Endothelial cell of umbilical vein (primary cell): ENCODE measurements at places on chromosomes 5 and 9. TPM values are rescaled to one million over a fixed set of nuclear protein-coding genes. Genes with fewer than 3 reads are reported as not detected.
A peak's percentile ranks its signal among the peaks of the same experiment; 100 is the strongest.

DNA sequence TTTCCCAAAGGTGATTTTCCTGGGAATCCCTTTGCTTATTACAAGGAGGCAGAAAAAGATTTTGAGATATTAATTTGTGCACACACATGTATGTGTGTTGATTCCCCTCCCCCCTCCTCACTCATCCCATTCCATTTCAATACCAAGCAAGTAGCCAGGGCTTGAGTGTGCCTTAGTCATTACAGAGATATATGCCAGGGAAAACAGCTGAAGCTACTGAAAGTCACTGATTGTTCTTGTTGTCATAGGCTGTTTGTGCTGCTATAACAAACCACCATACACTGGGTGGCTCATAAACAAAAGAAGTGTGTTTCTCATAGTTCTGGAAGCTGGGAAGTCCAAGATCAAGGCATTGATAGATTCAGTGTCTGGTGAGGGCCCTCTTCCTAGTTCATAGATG, 158.6 kb downstream of the BAAT start:
- DNase-seq, result no peak

DNA sequence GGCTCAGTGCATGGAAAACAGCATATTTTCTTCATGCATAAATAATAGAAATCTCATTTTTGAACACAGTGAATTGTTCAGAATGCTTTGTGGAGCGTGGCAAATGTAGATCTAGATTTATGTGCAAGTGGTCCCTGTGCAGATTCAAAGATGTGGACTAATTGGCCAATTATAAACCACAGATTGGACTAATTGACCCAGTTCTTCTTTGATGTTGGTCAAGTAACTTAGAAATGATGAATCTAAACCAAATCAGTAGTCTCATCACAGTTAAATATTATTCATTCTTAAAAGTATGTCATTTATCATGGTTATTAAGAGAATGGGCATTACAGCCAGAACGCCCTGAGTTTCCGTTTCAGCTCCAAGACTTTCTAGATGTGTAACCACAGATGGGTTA, 11.7 kb upstream of the PDE4D start:
- DNase-seq, result no peak

The ZNF883 gene
- polyA plus RNA-seq, result 0.11 and 0.15 TPM in 2 replicates

- no peak for DNase-seq
These were observed 79.6 kb upstream of the CDK20 start for GRCh38 chr9:88053856-88054501.

DNA sequence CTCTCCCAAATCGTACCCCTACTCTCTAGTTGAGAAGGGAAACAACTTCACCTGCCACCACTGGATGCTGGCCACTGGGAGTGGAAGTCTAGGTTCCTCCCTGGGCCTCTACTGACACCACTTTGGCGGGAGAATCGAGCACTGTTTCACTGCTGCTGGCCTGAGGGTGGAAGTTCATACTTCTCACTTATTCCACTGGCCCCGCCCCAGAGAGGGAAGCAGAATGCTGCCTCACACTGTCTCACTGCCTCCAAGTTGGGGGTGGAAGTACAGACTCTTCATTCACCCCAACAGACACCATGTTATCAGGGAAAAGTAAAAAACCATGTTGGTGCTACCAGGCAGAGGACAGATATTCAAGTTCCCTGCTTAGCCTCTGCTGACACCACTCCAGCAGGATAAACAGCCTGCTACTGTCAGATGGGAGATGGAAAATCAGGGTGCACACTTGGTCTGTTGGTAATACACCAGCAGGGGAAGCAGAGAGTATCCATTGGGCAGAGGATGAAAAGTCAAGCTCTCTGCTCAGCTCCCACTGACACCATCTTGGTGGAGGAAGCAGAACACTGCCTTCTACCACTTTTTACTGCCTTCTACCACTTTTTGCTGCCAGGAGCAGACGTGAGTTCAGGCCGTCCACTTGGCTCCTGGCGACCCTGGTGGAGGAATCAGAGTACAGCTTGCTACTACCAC, 159.4 kb downstream of the SIL1 start:
- DNase-seq, result no peak

DNA sequence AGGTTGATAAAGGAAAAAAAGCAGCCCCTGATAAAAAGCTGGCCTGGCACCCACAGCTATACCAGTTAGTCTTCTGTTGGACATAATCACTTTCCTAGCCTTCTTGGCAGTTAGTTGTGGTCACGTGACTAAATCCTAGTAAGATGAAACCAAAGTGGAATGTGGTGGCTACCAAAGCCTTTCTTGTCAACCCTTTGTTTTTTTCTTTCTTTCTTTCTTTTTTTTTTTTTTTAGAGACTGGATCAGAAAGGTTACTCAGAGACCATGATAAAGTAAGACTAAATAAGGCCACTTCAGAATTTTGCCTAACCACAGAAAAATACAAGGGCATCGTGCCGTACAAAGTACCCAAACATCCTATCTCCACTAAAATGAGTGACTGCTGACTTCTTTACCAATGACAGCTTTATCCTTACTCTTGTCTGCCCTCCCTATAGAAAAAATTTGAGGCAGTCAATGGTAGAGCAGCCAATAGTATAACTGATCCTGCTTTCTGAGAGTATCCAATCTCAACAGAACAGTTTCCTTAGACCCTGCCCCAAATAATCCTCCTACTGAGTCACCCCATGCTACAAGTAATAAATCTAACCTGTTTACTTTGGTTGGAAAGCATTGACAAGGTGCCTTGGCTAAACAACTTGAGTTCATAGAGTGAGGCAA, 14.2 kb upstream of the KIF27 start:
- DNase-seq, result peak; percentile 12

DNA sequence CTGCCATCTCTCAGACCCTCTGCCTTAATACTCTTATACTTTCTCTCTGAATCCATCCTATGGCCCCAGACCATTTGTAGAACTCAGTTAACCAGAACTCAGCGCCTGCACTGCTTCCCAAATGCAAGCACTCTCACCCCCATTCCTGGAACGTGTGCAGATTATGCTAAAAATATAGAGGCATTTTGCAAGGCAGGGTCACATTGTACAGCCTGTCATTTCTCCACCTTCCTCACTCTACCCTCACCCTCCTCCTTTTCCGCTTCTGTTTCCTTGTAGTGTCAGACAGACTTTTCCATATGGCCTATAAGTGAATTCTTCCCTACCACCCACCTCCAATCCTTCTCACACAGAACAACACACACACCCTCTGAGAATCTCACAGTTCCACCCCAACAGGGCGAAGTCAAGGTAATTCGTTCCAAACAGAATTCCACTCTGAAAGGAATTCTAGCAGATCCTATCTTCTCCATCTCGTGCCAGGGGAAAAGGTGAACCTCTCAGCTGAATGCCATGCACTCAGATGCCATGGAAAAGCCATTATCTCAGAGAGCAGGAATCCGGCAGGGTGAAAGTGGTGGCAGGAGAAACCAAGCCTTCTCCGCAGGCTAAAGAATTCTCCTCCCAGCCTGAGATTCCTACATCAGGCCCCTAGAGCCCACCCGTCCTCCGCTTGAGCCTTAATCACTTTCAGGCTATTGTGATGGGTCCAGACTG, 25.3 kb downstream of the GGTA1 start:
- DNase-seq, result no peak

DNA sequence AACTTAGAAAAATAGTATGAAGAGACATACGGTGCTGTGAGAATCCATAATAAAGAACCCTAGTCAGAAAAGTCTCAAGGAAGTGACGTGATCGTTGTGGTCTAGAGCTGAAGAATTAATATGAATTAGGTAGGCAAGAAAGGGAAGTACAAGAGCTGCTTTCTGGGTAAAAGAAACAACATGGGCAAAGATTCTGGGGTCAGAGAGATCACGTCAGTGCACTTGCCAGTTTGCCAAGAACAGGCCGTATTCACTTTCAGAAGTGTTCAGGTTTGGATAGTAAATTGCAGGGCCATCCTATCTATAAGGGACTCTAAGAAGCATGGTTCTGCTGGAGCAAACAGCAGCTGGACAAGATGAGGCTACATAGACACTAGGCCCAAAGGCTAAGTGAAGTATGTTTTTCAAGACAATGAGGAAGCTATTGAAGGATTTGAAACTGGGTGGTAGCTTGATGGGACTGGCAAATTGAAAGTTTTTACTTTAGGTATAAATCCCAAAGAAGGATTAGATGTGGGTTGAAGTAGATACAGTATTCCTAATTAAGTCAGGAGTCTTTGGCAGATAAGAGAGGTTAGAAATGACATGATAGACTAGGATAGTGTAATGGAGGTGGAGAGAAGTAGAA, 4.8 kb upstream of the CHD1 start:
- no peak for DNase-seq

DNA sequence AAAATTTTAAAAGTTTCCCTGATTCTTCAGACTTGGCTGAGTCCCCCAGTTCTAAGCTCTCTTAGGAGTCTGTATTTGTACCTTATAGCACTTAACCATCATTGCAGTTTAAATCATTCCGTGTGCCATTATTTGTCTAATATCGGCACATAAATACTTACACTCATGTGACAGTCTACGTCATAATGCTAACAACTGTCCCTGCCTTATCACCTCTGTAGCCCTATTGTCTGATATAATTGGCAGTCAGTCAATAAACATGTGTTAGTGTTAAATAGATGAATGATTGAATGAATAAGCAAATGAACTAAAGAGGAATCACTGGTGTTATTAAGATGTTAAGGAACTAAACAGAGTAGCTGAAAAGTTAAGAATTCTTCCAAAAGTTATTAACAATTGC, 287.8 kb downstream of the EBF1 start:
- DNase-seq, result peak; percentile 10

The IL3 gene
- not detected in 2 replicates for polyA plus RNA-seq

The KLHL3 gene
- 7.5 and 8.8 TPM in 2 replicates for polyA plus RNA-seq

The ASS1 gene
- 12.4 and 14.9 TPM in 2 replicates for polyA plus RNA-seq

GRCh38 chr5:67085616-67086015, 111.0 kb downstream of the CD180 start:
- DNase-seq, result no peak

GRCh38 chr5:53249529-53250200, 140.1 kb upstream of the MOCS2 start:
- peak; percentile 61 for DNase-seq

DNA sequence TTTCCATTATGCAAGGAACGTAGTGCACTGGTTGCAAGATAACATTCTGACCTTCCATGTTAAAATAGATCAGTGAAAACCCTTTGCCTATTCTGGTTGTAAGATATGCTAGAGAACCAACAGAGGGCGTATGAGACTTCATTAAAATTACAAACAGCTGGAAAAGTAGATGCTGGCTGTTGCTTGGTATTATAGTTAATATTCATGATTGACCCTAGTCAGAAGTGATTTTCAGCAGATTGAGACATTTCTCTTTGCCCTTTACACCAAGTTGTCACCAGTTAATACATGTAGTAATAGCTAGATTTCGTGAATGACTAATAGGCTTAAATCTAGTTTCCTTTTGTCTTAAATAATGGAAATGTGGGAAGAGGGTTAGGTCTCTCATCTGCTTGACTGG, 13.8 kb upstream of the FGF18 start:
- DNase-seq, result no peak

The PTTG1 gene
- polyA plus RNA-seq, result 157 and 173 TPM in 2 replicates
